ENCODE measurements at places on chromosomes 6 and 20.

DNA sequence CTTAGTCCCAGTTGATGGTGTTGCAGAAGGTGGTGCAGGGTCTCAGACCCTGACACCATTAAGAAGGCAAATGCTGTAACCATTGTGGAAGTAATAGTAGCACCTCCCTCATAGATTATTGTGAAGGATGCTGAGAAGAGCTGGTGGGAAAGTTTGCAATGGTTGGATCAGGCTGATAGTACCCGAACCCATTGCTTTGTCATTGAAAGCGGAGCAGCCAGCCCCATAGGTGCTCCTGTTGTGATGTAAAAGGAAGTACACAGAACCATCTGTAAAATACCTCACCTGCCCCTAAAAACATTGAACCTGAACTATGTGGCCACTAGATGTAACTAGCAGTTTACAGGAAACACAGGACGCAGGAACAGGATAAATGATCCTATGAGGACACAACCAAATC is 31.5 kb downstream of the RIOK1 start:
- DNase-seq: no peak

DNA sequence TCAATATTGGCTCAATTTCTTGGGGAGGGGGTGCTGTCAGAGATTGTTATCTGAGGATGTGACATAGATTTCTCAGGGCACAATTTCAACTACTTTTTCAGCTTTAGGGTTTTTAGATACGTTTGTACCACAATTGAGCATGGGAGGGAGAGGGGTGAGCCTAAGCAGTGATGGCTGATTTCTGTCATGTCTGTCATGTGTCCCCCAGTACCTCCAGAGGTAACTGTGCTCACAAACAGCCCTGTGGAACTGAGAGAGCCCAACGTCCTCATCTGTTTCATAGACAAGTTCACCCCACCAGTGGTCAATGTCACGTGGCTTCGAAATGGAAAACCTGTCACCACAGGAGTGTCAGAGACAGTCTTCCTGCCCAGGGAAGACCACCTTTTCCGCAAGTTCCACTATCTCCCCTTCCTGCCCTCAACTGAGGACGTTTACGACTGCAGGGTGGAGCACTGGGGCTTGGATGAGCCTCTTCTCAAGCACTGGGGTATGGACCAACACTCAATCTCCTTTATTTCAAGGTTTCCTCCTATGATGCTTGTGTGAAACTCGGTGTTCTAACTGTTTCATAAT is 3.4 kb downstream of the HLA-DRA start:
- DNase-seq: no peak

GRCh38 chr6:76803038-76803580 is 660.2 kb downstream of the HTR1B start:
- no peak for DNase-seq

DNA sequence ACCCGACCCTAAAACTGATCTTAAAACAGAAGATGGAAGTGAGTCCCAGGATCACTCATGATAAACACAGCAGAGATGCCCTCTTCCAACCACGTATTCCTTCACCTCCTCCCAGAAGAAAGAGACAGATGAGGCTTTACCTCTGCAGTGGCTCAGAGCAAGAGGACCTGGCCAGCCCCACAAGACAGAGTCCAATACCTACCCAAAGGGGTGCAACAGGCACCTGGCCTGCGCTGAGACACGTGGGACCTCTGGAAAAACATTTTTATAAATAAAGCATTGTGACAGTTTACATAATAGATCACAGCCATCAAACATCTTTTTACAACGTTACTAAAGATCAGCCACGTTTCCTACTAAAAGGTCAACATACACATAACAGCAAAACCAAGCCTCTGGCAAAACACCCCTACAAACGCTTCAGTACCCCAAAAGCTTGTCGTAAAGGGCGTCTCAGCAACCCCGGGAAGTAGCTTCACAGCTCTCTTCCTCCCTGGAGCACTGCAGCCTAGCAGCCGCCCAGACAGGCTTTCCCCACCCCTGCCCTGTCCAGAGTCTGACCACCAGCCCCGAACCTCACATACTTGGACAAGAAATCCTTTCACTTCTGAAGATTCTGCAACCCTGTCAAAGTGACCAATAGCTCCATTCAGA is 2.9 kb downstream of the TAF4 start:
- DNase-seq: no peak

GRCh38 chr20:54633374-54634355 is 158.3 kb downstream of the DOK5 start:
- no peak for DNase-seq

DNA sequence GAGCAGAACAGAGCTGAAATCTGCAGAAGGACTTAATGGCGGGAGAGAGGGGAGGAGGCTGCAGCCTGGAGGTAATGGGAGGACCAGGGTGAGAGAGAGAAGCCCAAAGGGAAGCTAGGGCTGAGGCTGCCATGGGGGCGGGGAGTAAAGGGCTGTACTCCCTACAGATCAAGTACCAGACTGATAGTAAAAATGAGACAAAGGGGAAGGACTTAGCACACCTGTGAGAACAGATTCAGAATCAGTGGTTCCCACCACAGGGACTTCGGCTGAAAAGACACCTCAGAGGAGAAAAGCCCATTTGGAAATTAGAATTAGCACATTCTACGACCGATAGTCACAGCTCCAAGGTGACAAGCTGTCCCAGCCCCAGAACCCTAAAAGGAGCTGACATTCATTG is 6.4 kb upstream of the TBXT start:
- DNase-seq: no peak

DNA sequence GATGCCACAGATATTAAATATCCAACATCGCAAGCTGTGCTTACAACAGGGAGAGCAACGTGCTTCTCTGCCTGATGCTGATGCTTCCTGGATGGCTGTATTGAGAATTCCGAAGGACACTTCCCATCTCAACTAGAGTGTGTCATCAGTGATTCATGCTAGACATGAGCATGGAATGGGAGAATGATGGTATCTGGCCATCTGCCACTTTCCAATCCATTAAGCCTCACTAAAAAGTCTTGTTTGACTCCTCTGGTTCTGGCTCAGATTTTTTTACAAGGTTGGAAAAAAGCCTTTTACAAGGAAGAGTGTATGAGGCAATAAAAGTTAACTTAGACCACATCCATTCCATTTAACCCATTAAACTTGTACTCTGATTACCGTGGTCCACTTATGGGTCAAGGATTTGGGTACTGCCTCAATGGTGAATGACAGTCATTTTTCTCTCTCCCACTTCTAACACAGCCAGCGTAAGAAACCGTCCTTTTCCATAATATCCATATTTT is 265.3 kb downstream of the UST start:
- DNase-seq: no peak

DNA sequence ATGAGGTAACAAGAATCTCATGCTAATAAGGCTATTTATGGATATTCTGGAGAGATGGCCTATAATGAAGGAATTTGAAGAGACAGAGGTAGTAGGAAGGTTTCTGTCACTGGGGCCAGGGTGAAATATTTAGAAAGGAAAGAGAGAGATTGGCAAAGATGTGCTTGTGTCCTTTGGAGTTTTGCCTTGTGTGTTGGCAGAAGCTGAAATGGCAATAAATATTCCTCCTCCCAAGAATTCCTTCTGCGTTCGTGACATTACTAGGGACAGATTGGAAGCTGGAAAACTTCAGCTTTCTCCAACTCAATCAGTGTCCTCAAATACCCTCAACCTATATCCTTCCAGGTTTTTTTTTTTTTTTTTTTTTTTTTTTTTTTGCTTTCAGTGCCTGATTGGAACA is 6.3 kb downstream of the SAMD5 start:
- no peak for DNase-seq

DNA sequence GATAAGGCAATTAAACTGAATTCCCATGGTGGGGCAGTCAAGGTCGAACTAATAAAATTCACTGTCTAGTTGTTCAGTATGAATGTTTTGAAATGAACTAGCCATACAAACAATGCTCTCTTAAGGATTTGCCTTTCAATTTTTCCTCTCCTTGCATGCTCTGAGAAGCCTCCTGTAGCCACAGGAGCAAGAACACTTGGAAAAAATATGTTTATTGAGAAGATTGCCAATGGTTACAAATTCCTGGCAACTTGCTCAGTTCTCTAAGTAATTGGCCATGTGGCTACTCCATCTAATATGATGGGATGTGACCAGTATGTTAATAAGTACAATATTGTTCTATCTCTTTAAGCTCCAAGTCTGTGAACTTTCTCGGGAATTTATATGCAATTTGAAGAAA is 49.4 kb downstream of the FUT9 start:
- no peak for DNase-seq

GRCh38 chr20:11849270-11849915 is 68.3 kb upstream of the BTBD3 start:
- no peak for DNase-seq

- DNase-seq: no peak
Measured at GRCh38 chr6:34934516-34934915, 45.5 kb downstream of the ANKS1A start.

DNA sequence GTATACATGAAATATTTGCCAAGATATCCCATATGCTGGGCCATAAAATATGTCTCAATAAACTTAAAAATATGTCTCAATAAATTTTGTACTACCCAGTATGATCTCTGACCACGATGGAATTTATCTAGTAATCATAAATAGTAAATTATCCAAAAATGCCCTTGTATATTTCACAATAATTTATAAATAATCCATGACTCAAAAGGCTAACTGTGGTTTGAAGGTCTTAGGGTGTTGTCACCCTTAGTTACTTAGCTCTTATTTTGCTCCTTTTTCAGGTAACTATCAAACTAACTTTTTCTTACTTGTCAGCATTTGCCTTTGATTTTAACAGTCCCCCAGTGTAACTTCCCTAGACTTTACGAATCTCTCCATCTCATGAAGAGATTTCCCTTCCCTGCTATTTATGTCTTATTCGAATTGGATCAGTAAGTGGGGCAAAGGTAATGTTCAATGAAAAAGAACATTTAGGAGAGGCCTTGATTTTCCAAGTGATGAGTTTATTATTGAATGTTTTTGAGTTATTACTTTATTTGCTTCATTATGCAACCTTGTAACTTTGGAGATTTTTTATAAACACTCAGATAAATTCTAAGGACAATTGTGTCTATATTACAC is 109.0 kb upstream of the THBS2 start:
- DNase-seq: no peak

DNA sequence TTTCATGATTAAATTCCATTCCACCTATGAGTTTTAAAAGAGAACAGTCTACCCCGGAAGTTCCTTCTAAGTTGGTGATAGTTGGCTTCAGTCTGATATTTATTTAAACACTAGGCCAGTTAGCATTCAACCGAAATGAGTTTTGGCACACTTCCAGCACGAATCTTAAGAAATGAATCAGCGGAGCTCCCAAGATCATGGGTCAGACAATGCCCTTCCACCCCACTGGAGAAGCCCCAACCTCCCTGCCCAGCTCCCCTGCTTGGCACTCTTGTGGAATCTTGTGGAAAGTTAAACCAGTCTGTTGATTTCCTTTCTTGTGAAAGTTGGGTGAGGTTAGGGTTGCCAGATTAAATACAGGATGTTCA is 64.3 kb downstream of the MKKS start:
- no peak for DNase-seq

- no peak for DNase-seq
Measured at GRCh38 chr6:19394051-19394450, 443.1 kb upstream of the ID4 start.

- peak; percentile 6 for DNase-seq
Measured at GRCh38 chr6:154995254-154996015, at the start of gene TIAM2. TIAM2 (plus strand) TSS chr6:154995315; CDS start chr6:155129224, 133,909 bp downstream.

- DNase-seq: no peak
Measured at GRCh38 chr20:4090756-4091489, 75.6 kb upstream of the RNF24 start.

GRCh38 chr6:20168690-20169089 is 43.6 kb downstream of the MBOAT1 start:
- no peak for DNase-seq

GRCh38 chr6:120938164-120938875 is 396.0 kb downstream of the TBC1D32 start:
- no peak for DNase-seq

- no peak for DNase-seq
Measured at GRCh38 chr20:53247468-53248103, 275.4 kb downstream of the TSHZ2 start.

DNA sequence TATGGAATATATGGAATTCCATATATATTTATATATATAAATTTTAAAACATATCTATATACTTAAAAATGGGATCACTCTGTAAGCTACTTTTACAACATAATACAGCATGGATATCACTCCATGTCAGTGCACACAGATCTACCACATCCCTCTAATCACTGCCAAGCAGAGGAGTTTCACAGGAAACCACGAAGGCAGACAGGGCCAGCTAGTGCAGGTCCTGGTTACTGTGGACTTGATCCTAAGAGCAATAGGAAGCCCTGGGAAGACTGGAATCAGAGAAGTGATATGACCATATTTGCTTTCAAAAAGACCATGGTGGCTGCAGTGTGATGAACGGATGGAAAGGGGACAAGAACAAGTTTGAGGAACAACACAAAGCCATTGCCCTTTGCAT is 40.0 kb upstream of the NRN1 start:
- DNase-seq: no peak

DNA sequence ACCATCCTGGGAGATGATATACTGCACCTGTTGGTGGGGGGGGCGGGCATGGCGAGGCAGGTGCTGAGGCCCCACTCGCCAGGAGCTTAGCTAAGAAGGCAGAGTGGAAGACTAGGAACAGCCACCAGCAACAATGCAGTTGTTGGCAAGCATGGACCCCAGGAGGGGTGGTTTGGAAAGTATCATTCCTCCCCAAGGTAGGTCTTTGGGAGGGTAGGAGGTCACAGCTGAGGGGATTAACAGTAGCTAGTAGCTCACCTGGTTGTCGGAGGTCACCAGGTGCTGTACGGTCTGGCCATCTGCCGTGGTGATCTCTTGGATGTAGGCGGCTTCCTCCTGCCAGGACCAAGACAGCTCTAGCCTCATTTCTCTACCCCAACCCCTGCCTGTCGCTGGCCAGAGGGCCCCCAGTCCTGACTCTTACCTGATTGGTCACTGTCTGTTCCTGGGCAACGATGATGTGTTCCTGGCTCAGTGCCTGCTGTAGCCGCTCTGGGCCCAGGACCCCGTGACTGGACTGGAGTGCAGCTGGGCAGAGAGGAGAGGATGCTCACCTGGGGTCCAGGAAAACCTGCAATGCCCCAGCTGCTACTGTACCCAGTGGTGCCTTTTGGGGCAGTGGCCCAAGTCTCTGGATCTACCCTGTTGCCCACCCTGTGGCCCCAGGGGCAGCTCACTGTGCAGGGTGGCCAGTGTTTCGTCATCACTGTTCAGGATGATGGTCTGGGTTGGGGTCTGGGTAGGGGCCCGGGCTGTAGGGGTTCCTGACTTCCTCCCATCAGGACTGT is 15.3 kb downstream of the PCIF1 start:
- DNase-seq: no peak

DNA sequence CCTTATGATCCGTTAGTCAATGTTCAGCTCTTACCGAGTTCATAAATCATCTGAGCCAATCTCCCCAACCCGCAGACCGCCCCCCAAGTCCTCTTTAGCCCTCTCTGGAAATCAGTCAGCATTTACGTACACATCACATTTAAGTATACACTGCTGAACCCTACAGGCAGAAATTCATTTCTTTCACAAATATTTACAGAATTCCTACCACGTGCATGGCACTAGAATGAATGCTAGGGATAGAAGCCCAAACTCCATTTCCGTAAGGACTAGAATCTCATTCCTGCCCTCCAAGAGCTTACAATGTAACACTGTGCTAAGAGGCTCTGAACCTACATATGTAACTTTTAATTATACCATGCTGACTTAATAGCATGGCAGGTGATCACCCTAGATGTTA is 1.8 kb downstream of the OSER1 start:
- no peak for DNase-seq
